ENCODE measurements at places on chromosomes 11 and 22.

- no peak for DNase-seq
Observed at GRCh38 chr11:35101223-35101622, 37.7 kb upstream of the CD44 start.

GRCh38 chr22:49488943-49489342, 338.7 kb downstream of the BRD1 start:
- no peak for DNase-seq

DNA sequence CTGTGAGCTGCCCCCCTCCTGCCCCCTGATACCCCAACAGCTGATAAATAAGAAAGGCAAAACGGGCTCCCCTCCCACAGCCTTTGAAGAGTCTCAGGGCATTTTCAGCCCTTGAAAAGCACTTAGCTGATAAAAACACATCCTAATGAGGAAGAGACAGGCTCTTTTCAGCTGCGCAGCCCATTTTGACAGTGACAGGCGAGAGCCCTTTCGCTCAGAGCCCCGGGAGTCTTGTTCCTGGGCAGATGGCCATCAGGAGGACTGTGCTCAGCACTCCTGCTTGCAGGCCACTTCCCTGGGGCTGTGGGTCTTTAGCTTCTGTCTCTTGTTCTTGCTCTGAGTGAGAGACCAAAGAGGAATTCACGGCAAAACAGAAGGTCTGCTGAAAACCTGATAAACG, 757.2 kb downstream of the BRD1 start:
- no peak for DNase-seq

- no peak for DNase-seq
Observed at GRCh38 chr11:85652786-85653447, 5.2 kb downstream of the TMEM126A start.

DNA sequence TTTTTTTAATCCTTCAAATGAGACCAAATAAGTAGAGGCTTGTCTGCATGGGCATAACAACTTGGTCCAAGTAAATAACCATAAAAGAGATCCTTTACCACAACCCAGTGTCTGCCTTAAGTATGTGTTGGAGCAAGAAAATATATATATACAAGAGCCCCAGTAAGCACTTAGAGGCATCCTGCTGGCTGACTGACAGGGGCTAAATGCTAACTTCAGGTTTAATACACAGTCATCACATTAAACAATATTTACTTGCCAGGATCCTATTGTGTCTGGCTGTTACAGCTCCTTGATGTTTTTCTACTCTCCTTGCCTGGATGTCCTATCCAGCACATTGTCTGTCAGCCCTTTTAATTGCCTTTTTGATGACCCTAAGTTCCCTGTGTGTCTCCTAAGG, 37.5 kb upstream of the MMP20 start:
- DNase-seq = no peak

DNA sequence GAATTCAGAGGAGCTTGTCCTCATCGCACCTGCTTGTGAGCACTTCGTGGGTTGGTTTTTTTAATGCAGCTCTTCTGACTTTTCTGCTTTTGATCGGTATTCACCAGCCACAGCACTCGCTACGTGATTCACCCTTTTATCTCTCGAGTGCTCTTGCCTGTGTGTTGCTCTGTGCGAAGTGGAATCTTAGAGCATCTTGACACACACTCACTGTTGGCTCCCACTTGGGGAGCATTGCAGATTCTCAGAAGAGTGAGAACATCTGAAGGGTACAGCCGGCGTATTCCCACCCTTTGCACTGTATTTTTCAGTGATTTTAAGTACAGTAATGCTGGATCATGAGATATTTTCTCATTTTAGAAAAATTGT, 10.9 kb downstream of the TNNT3 start:
- no peak for DNase-seq

GRCh38 chr11:15859411-15859810, 496.9 kb downstream of the SOX6 start:
- DNase-seq = no peak

DNA sequence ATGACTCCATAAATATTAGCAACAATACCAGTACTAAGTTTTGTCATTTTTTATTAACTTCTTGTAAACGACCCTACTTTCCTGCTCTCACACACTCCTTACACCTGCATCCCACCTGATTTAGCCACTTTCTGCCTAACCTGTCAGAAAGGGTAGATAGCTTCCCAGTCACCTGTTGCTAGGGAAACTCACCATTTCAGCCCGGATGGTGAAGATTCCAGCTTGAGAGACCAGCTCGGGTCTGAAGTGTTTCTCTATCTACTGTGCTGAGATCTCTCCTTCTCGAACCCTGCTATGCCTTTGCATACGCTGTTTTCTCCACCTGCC, at the start of gene PARVG:
Gene PARVG (plus strand): TSS at position 220 of the 327 bp plus-strand sequence. CDS start 2,405 bp downstream, outside the sequence.
- DNase-seq = peak; percentile 24

DNA sequence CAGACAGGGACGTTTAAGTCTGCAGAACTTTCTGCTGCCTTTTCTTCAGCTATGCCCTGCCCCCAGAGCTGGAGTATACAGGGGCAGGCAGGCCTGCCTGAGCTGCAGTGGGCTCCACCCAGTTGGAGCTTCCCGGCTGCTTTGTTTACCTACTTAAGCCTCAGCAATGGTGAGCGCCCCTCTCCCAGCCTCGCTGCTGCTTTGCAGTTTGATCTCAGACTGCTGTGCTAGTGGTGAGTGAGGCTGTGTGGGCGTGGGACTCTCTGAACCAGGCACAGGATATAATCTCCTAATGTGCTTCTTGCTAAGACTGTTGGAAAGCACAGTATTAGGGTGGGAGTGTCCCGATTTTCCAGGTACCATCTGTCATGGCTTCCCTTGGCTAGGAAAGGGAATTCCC, 38.5 kb downstream of the NELL1 start:
- DNase-seq = no peak

DNA sequence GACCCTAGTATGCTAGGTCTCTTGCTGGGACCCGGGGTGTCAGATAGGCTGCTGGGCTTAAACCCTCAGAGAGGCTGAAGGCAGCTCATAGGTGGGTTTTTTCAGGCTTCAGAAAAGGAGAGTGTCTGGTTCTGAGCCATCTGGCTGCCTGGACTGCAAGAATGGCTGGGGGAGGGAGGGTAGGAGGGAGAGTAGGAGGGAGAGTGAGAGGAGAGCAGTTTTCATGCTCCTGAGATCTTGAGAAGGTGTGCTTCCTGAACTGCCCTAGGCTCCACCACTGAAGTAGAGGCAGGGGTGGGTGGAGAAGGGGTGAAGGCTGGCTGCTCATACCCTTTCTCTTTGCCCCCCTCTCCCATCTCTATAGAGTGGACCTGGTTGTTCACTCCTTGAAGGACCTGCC, 4.6 kb downstream of the HMBS start:
- no peak for DNase-seq

All from effector CD8-positive, alpha-beta T cell (primary cell).